ENCODE measurements at places on chromosomes 3 and 15.

DNA sequence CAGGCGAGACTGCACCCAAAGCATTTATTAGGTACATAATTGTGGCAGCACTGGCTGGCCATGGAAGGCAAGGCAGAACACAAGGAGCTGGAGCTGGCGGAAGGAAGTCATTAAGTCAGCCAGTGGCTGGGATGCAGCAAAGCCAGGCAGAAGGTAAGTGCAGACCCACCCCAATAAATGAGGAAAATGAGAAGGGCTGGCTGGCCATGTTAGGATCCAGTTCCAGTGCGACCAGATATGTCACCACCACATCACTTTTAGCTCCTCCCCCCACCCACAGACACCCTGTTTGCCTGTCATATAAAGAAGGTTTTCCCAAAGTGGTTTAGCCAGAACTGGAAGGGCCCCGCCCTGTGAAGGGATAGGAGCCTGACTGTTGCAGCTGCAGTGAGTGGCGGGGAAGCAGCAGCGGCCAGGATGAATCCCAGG lies at the start of gene FURIN:
FURIN (plus strand) TSS at position 328 of the 429 bp plus-strand sequence. CDS start 7,153 bp downstream, outside the sequence.
- DNase-seq = no peak

- no peak for DNase-seq
These were observed 149.8 kb downstream of the SERPINI1 start for GRCh38 chr3:167885277-167885676.

GRCh38 chr3:145015253-145015652 lies 1043.6 kb downstream of the DIPK2A start:
- DNase-seq = no peak

DNA sequence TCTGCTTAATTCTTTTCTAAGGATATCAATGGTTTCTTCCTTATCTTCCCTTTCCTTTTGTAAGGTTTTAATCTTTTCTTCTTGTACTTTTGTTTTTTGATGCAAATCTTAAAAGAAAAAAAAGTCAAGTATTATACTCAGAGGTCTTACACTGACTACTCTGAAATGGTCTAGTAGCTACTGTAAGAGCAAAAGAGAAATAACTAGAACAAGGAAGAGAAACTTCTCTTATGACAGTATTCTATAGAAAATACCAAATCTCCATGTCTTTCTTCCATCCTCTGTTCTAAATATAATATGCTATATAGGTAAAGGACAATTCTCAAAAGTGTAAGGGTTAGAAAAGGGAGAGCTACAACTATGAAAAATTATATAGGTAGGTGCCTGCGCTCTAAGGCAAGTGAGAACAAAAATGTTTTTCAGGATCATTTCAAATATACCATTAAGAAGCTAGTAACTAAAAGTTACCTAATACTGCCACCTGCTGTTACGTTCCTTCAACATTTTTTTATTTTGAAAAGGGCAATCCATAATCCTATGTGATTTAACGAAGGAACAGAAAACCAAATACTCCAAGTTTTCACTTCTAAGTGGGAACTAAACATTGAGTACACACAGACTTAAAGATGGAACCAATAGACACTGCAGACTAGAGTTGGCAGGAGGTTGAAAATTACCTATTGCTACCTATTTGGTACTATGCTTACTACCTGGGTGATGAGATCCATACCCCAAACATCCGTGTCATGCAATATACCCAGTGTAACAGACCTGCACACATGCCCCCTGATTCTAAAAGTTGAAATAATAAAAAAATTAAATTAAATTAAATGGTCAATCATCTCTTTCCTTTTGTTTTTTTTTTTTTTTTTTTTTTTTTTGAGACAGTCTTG lies 36.7 kb downstream of the CIP2A start:
- DNase-seq = no peak

DNA sequence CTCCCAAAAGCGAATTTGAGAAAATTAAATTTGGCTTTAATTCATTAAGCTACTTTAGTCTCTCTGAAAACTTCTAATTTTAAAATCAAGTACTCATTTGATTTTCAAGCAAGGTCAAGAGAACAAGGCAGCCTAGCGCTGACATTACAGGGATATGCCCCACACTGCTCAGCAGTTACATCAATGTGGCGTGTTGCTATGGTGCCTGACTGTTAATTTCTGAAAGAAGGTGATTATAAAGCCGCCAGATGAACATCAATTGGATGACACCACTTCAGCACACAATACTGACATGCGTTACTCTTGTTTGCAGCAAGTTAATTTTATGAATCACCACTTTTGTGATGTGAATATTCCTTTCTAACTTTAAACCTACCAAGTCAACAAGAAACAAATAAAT lies 284.4 kb downstream of the FOXP1 start:
- DNase-seq = no peak

DNA sequence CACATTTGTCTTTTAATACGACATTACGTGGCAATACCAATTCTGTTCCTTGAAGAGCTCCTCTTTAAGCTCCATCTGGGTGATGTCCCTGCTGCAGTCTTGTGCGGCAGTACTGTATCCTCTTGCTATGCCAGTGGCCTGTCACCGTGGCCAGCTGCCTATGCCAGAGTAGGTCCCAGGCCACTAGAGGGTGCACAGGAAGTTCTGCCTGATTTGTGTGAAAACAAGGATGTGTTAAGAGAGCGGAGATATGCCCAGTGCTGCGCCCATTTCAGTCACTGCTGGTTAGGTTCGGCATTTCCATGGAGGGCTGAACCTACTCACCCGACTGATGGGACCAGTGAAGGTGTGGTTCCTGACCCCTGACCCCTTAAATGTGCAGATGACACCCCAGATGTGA lies 25.2 kb downstream of the NIPA1 start:
- no peak for DNase-seq

GRCh38 chr3:14377838-14378169 lies 24.6 kb upstream of the SLC6A6 start:
- no peak for DNase-seq

GRCh38 chr15:41278319-41278718 lies 47.3 kb downstream of the CHP1 start:
- no peak for DNase-seq
